Activated naive CD8-positive, alpha-beta T cell treated with anti-CD3 and anti-CD28 coated beads, Interleukin-2, amount 10 ng/mL, durations not matched to agents 7 days and 5 days (primary cell): ENCODE measurements at places on chromosomes 13 and 19. TPM values are rescaled to one million over a fixed set of nuclear protein-coding genes. Genes with fewer than 3 reads are reported as not detected.

DNA sequence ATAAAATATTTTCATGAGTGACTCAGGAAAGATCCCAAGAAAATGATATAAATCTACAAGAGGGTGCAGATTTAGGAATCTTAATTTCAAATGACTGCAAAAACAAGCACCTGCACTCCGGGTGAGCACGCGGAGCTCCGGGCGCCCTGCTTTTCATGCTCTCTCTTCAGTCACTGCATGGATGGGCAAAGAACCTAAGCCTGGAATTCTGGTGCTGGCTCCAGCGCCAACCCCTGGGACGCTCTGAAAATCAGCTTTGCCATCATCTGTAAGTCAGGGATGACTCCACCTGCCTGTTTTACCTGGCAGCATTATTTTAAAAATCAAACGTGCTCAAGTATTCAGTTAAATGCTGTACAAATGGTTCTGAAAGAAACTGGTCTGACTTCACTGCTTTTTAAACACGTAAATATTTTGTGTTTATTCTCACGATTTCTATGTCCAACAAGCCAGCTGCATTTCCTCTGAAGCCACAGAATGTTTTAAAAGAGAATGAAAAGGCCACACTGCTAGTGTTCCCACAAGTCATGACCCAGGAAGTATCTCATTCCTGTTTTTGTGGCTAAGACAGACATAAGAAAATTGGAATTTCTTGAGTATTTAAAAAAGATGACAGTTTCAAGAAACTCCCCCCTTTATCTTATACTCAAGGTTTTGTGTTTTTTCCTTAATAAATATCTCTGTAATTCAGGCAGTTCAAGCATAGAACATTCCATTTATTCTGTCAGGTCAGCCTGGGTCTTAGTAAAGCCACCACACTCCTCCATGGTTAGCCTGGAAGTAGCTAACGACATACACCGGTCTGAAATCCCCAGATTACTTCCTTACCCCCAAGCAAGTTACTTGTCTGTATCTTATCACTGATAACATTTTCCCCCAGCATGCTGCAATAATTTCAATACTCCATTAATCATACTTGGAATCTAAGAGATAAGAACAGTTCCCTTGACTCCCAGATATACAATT lies 81.1 kb downstream of the COL4A1 start:
- DNase-seq, result no peak

BRSK1 gene
- 9.0 TPM for total RNA-seq

GRCh38 chr13:29284726-29285125 lies 310.8 kb downstream of the SLC7A1 start:
- no peak for DNase-seq

B3GLCT gene
- 4.2 TPM for total RNA-seq

- no peak for DNase-seq
These were observed 313.5 kb downstream of the KLF12 start for GRCh38 chr13:73820688-73821087.
